ENCODE measurements at places on chromosomes 1 and 21.

GRCh38 chr21:39536835-39537234 lies 75.9 kb upstream of the B3GALT5 start:
- no peak for DNase-seq

GRCh38 chr1:156006666-156007376 lies 13.9 kb downstream of the SSR2 start:
- no peak for DNase-seq

DNA sequence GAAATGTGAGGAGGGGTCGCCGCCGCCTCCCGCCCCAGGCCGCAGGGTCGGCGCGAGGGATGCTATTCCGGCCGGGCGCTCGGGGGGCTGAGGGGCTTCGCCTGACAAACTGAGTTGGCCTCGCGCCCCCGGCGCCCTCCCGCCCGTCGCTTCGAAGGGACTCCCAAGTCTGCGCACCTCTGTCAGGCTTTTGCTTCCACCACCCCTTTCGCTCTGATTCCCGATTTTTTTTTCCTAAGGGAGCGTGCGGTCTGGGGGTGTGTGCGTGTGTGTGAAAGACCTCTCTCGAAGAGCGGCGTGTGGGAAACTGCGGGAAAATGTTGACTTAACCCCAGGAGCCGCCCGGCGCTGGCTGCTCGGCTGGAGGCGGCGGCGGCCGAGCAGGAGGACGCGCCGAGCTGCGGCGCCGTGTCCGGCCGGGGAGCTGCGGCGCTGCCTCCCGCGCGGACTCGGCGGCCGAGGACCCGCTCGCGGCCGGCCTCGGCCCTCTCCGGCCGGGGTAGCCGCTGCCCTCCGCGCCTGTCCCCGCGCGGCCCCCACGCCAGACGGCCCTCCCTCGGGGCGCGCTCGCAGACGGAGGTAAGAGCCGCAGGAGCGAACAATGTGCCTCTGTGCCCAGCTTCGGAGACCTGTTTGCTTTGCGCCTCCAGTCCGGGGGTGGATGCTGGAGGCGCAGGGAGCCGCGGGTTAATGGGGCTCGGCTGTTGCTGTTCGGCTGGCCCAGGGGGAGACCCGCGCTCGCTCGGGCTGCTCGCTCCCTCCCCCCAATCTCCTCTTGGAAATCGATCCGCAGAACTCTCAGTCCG lies 1.1 kb downstream of the ADGRL2 start:
- no peak for DNase-seq

DNA sequence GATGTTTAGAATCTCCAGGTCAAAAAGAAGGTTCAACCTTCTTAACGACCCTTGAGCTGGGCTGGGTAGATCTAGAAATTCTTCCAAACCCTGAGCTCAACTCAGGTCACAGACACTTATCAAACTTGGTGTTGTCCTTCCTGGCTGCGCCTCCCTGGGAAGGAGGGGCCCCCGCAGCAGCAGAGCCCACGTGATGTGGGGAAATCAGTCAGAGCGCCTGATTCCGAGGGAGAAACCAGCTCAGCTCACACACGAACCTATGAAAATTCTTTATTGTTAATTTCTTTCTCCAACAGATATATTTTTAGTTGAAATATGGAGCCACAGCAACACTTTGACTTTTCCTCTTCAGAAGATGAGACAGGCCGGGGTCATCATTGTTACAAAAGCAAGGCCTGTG lies 24.3 kb upstream of the CLSTN1 start:
- no peak for DNase-seq

- no peak for DNase-seq
Measured at GRCh38 chr1:3594706-3595377, 16.5 kb downstream of the MEGF6 start.

GRCh38 chr1:145955436-145955835 lies 2.4 kb downstream of the LIX1L start:
- no peak for DNase-seq

DNA sequence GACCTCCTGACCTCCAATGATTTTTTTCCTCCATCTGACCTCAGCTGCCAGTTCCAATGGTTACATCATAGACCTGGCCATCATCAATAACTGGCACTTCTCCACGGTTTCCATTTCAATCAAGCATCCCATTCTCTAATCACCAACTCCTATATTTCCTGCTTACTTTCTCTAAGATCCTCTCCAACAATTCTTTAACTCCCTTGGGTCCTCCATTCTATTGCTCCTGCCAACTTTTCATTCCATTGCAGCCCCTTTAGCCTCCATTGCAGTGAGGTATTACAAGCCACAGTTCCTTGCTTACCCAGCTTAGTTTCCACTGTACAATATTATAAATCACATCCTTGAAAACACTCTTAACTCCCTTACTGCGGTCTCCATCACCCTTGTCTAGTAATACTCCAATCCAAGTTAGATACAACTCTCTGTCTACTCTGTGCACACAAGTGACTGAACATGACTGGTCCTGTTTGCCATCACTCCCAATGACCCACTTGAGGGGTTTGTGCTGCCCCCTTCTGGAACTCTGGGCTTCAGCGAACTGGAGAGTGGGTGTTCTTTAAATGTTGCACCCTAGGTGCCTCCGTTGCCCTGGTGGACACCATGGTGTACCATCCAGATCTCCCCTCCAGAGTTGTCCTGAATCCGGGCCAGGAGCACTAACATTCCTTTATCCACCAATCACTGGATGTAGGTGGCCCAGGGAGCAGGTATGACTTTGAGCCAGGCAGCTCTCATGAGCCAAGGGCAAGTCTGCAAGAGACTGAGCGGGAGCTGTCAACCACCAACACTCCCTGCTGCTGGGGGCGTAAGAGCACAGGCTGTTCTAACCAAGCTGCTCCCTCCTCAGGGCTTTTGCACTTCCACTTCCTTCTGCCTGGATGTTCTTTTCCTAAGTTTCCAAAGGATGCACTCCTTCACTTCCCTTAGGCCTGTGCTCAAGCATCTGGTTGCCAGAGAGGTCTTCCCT lies 3.7 kb upstream of the FNDC7 start:
- peak; percentile 70 for DNase-seq

DNA sequence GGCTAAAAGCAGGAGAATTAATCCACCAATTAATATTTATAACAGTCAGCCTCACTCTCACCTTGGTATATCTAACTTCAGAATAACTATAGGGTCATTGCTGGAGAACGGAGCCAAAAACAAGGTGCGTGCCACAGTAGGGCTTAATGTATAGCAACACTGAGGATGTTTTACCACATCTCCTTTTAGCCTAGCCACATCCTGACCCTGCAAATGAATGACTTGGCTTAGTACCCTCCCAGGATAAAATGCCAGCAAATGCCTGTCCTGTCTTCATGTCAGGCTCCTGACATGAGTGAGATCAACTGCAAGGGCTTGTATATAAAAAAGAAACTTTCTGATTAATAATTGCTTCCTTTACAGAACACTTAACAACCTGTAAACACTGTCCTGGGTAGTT lies 2.7 kb upstream of the CDC42BPA start:
- DNase-seq, result no peak

GRCh38 chr1:114111731-114112641 lies 41.7 kb downstream of the SYT6 start:
- no peak for DNase-seq

DNA sequence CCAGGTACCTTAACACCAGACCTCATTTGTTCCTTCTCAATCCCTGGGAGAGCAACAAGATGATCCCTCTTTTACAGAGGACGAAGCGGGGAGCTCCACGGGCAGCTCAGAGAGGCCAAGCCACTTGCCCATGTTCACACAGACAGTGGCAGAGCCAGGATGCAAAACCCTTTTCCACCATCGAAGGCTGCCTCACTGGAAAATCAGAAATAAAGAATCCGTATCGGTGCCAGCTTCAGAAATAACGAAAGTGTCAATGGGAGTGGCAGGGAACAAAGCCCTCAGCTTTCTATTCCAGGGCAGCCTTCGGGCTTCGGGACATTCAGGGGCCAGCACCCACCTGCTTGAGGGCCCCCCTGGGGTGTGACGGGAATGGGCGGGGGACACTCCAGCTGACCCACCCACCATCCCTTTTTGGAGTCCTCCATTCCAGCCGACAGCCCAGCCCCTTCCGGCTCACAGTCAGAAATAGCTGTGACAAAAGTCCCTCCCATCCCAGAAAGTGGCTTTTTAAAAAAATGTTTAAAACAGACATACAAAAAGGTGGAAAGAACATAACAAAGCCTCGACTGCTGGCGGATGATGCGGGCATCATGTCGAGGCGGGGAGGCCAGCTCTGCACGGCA lies 6.0 kb downstream of the IFFO2 start:
- DNase-seq, result peak; percentile 51

- DNase-seq, result no peak
Measured at GRCh38 chr21:37168666-37169065, 95.6 kb downstream of the TTC3 start.

DNA sequence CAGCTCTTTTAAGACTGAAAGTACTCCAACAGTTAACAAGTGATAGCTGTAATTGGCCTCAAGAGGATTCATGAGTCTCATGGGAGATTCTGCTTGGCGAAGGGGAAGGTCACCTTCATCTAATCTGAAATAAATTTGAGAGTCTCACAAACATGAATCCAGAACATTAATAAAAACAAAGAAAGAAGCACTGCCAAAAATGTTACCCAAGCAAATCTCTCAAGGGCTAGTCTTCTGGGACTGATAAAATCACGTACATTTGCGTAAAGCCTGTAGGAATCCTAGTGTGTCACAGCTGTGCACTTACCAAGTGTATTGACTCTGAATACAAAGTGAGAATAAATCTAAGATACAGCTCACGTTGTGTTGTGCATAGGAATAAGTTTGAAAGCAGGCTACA lies 21.2 kb upstream of the NUF2 start:
- no peak for DNase-seq

- no peak for DNase-seq
Measured at GRCh38 chr1:70334436-70334835, 20.1 kb downstream of the ANKRD13C start.

GRCh38 chr1:54407404-54408146 lies 1.4 kb upstream of the SSBP3 start:
- DNase-seq, result peak; percentile 77

DNA sequence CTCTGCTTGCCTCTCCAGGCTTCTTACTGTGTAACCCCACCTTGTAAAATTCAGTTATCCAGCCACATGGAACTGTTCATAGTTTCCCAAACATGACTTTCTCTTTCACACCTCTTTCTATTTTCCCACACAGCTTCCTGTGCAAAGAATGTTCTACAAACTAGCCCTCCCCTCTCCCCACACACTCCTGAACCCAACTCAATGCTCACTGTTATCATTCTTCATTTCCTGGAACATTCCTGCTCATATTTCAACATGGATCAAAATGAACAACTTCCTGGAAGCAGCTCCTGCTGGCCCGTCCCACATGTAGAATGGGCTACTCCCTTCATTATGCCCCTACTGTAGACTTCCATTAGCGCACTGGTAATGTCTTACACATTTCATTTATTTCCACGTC lies 7.5 kb upstream of the HSD11B1 start:
- no peak for DNase-seq

DNA sequence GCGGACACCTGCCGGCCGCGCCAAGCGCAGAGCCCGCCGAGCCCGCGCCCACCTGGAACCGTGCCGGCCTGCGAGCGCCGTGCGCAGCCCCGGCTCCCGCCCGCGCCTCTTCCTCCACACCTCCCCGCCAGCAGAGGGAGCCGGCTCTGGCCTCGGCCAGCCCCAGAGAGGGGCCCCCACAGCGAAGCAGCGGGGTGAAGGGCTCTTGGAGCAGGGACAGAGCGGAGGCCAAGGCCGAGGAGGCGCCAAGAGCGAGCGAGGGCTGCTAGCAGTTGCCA lies 50.1 kb upstream of the KRTAP19-8 start:
- no peak for DNase-seq

DNA sequence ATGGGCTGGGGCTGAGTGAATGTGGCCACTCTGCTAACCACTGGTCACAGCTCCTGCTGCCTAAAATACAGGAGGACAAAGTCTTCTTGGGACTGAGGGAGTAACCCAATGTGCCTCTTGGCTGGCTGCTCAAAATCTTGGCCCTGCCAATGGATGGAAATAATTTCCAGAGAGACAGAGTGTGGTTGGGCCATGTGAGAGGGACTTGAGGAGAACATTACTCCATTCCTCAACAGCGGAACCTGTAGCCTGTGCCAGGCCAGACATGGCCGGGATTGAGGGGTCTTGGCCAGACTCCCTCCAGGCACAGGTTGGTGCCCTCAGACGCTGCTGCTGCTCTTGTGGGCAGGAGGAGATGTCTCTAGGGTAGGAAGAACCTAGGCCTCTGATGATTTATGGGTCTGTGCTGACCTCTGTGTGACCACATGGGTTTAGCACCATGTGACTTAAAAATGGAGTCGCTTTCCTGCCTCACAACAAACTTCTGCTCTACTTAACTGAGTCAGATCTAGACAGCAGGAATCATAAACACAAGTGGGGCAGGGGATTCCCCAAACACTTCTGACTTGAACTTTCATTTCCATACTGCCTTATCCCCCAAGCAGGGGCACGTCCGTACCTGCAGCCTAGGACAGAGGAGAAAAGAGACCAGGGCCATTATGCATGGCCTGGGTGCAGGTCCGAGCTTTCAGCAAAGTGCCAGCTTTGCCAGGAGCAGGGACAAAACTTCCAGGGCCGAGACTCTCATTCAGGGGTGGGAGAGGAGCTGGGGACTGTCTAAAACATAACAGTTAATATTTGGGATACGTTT lies 79.2 kb downstream of the CD34 start:
- DNase-seq, result peak; percentile 47
